ENCODE measurements at places on chromosomes 12 and 14.

DNA sequence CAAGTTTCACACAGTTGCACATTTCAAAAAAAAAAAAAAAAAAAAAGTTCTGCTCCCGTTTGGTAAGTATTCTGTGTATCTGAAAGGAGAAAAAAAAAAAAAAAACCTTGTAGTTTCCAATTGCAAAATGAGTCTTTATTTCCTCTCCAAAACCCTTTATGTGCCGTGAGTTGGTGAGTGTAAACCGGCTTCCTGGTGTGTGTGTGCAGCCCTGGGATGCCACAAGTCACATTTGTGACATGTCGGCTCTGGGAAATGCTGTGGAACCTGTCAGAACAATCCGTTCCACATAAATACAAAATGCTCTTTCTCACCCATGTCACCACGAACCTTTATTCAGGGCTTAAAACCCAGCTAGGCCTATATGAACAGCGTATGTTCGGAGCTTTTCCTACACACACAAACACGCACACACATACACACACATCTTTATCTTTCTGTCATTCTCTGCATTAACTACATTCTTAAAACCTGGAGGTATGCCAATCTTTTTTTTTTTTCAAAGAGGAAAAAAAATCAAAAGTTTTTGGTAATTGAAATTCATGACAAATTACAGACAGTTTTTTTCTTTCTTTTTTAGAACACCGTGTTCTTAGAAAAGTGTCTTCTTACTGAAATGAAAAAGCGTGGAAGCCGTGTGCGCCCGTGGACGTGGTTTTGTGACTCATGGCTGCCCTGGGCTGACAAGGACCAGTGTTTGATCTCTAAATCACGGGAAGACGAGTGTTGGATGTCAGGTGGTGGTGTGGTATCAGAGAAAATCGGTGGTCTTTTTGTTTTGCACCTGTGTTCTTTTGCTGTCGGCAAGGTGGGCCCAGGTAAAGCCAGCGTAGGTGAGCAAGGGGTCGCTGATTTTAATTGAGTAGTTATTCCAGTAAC lies 612.0 kb downstream of the VRK1 start:
- DNase-seq, result no peak

- DNase-seq, result no peak
Measured at GRCh38 chr14:54322701-54323337, 74.0 kb upstream of the CDKN3 start.

DNA sequence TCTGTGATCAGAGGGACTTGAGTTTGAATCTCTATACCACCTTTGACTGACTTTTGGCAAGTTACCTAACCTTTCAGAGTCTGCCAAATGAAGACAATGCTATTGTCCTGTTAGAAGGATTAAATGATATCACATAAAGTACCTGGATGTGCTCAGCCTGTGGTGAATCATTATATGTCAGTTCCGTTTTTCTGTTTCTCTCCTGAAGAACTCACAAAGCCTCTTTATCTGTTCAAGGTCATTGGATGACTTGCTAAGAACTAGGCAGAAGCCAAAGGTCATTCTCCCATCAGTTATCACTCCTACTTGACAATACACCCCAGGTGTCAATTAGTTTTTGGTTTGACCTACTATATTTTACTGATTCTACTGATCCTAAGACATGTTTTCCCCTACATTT lies 174.6 kb downstream of the CACNA1C start:
- DNase-seq, result no peak

DNA sequence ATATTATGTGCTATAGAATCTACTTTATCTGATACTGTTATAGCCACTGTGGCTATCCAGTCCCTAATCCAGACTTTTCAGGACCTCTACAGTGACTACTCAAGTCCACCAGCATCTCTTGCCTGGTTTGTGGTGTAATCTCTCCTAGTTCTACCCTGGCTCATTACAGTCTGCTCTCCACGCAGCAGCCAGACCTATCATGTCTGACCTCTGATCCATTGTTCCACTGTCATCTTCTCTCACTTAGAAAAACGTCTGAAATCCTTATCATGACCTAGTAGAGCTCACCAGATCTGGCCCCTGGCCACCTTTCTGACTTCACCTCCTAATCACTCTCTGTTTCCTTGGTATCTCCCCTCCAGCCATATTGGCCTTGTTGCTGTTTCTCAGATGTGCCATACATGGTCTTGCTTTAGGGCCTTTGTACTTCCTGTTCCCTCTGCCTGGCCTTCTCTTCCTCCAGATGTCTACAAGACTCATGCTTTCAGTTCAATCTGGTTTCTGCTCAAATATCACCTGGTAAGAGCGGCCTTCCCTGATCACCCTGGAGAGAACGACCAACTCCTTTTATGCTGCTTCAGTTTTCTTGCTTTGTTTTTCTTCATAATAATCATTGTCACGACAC lies 475.5 kb downstream of the AACS start:
- no peak for DNase-seq

- DNase-seq, result no peak
Measured at GRCh38 chr12:84605983-84606382, 306.6 kb downstream of the SLC6A15 start.

GRCh38 chr14:54881761-54882401 lies 20.7 kb downstream of the GCH1 start:
- DNase-seq, result no peak

GRCh38 chr12:29638528-29638927 lies 141.0 kb upstream of the OVCH1 start:
- DNase-seq, result no peak

DNA sequence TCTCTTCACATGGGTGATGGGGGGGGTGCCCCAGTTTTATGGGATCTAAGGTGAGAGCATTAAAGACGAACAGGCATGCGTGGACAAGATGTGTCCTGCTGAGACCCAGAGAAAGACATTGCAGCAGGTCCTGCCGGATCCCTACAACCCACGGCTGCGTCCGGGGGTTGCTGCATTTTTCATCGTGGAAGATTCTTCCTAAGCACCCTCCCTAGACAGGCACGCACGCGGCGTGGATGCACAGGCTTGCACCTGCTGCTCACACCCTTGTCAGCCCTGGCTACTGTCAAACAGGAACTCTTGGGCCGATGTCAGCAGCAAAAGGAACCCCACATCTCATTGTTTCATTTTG lies 280.6 kb upstream of the RTL1 start:
- no peak for DNase-seq

GRCh38 chr12:15268309-15268708 lies 47.1 kb upstream of the RERG start:
- no peak for DNase-seq

- DNase-seq, result no peak
Measured at GRCh38 chr14:20655851-20656250, 14.4 kb upstream of the OR6S1 start.

DNA sequence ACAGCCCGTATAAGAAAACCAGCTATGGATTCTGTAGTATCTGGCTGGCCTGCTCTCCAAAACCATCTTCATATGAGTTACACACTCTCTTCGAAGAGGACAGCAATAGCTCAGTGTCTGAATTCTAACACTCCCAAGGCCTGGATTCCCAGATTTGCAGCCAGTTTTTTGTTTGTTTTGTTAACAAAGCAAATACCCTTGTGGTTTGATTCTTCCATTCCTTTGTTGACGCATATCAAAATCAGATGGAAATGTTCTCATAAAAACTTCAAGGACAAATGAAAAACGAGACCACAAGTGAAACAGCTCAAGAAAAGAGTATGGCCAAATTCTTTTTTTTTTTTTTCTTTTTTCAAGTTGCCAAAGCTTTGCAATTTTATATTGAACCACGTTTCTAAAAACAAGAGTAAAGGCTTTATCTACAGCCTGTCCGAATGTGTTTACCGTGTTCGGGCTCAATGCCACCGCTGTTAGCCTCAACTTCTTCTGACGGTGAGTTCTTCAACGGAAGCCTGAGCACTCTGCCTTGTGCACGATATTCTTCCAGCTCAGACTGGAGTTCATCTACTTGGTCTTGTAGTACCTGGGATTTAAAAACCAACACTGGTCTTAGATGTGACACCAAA lies 67.5 kb downstream of the NIN start:
- DNase-seq, result peak; percentile 94

- DNase-seq, result no peak
Measured at GRCh38 chr14:73467377-73467776, 9.0 kb upstream of the NUMB start.

GRCh38 chr12:46887870-46888269 lies 62.1 kb upstream of the SLC38A4 start:
- DNase-seq, result no peak

DNA sequence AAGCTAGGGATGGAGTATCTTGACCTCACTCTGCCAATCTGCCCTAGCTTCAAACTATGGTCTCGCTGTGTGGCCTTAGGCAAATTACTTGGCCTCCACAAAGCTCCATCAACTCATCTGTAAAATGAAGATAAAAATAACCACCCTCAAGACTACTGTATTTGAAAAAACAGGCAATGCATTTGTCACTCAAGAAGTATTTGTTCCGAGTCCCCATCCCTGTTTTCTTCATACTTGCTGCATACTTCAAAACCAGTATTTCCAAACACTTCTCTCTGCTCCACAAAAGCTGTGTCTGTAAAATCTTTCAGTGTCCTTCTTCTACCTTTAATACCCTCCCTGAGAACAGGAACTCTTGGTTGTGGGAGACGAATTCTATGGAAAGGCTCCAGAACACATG lies 47.9 kb downstream of the GTF2A1 start:
- DNase-seq, result no peak

- DNase-seq, result no peak
Measured at GRCh38 chr12:49093792-49094159, 825 bp downstream of the DHH start.

GRCh38 chr14:88479574-88479987 lies 75.2 kb downstream of the PTPN21 start:
- DNase-seq, result no peak

DNA sequence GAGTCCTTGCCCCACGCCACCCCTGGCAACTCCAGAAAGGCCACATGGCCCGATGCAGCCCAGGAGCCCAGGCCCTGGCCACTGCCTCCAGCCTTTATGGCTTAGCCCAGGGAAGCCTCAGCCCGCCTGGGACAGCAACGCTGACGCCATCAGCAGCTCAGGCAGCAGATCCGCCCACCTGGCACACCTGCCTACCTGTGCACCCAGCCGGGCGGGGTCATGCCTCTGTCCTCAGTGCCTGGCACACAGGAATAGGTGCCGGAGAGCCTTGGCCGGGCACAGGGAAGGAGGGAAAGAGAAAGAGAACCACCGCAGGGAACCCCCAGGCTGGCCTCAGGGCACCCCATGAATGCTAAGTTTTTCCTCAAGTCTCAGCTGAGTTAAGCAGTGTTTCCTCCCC lies 21.1 kb downstream of the BEGAIN start:
- DNase-seq, result no peak

DNA sequence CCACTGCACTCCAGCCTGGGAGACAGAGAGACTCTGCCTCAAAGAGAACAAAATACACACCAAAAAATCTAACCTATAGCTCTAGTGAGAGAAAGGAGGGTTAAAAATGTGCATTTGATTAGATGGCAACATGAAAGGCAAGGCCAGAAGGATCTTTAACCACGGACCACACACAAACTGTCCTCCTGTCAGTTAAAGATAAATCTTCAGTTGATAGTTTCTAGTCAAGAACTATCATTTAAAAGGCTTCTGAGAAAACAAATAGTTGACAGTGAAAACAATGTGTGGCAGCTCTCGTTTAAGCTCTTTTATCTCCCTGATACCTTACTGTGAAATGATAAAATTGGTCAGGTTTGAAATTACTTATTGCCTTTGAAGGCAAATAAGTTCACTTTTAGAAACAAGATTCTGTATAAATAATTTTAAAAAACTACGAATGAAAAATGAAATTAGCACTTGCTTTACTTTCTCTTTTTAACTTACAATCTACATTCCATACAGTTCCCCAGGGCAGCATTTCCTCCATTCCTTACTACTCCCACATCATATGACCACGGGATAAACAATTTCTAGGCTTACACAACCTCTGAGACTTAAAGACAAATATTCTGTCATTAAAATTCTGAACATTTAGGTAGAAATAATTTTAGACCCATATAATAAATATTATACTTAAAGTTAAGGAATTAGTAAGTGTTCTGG lies 71.4 kb upstream of the GNPNAT1 start:
- no peak for DNase-seq

DNA sequence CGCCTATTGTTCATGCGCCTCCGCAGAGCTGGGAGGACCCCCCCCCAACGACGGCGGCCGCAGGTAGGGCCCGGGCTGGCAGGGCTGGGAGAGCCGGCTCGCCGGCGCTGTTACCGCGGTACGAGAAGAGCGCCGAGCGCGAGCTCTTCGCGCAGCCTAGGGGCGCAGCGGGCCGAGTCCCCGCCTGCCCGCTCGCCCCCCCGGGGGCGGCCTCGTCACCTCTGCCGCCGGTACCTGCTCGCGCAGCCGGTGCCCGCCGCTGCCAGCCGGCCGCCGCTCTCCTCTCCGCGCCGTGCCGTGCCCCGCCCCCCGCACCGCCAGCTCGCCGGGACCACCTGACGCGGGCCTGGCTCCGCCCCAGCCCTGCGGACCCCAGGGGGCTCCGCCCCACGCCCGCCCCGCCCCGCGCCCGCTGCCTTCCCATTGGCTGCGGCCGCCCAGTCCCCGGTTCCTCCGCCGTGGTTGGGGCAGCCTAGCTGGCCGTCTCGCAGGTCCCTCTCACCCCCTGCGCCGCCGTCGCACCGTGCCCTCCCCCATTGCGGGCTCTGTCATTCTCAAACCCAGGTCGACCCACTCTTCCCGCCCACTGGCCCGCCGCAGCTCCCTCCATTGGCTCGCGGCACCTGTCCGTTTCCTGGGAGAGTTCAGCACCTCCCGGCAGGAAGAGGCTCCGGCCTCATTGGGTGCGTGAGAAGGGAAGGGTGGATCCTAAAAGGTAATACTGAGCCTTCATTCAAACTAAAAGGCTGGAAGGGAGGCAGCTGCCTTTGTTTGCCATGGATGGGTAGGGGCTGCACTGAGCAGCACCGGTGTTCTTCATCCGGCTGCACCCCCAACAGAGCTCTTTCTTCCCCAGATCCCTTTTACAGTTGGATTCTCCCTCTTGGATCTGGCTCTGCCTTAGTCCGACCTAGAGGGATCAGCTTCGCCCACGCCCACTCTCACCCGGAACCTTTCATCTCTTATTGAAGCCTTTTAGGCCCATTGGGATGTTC lies at the start of gene MAP3K9:
TSS of gene MAP3K9 (minus strand) at position 289 of the 995 bp plus-strand sequence. CDS start 342 bp downstream, outside the sequence.
- peak; percentile 19 for DNase-seq

- DNase-seq, result no peak
Measured at GRCh38 chr14:64210216-64210615, 84.0 kb downstream of the ESR2 start.

DNA sequence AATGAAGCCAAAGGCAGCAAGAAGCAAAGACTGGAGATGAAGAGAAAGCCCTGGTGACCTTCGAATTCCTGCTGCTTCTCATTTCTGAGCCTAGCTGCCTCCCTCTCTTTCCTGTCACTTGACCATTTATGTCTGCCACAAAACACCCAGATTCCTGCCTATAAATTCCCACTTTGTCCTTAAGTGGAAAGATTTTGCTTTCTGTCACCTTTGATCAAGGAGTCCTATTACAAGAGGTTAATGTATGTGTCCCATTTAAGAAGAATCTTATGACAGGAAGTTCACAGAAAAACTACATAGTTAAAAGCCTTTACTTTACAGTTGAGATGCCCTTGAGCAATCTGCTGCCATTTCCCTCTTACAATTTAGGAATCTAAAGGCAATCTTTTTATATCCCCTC lies 155.7 kb downstream of the GALC start:
- DNase-seq, result no peak

DNA sequence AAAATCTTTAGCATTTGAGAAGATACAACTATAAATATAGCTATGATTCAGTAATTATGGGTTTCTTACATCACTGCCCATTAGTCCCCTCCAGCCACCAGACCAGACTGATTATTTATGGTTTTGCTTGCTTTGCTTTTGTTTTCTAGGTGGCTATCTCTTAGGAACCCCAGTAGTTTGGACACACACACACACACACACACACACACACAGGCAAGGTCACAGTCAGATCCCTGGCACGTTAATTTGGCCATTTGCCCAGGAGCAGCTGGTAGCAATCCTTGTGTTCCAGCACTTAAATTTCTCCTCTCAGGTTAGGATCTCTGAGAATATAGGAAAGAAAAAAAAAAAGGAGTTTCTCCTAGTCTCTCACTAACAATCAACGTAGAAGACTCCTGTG lies 90.2 kb upstream of the RESF1 start:
- peak; percentile 2 for DNase-seq

Measured in BJ (cell line).